Kidney (tissue), 22 donors: ENCODE measurements at places on chromosomes 1 and 21.
A peak's percentile ranks its signal among the peaks of the same experiment; 100 is the strongest.

GRCh38 chr21:24823247-24823646 is 784.0 kb downstream of the MRPL39 start:
- DNase-seq: no peak

- no peak for DNase-seq
Measured at GRCh38 chr1:42056460-42056859, 96.8 kb upstream of the GUCA2B start.

- no peak for DNase-seq
Measured at GRCh38 chr1:204544321-204544720, 28.1 kb downstream of the MDM4 start.

GRCh38 chr1:9402256-9402616 is 109.5 kb downstream of the SPSB1 start:
- no peak for DNase-seq

- DNase-seq: no peak
Measured at GRCh38 chr1:222243902-222244301, 304.0 kb downstream of the HHIPL2 start.

GRCh38 chr1:50774759-50775351 is 185.2 kb downstream of the FAF1 start:
- DNase-seq: peak; percentile 81

DNA sequence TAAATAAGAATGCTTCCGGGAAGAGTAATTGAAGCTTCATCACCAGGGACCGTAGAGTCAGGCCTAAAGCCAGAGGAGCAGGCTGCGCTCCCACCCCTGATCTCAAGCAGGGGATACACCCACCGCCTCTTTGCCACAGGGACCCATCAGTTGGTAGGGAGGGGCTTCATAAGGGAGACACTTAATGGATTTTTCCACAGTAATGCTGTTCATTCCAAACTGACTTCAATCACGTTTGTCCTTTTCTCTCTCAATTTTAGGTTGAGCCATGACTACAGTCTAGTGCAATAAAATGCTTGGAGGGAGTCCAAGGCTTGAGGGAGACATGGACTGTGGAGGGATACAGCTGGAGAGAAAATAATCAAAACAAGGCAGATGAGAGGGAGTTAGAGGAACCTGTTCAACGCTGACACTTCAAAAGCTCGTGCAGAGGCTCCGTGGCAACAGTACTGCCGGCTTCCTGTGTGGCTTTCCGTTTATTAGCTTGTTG is 111.5 kb downstream of the SEC16B start:
- no peak for DNase-seq

- DNase-seq: no peak
Measured at GRCh38 chr1:37272626-37273025, 201.8 kb upstream of the ZC3H12A start.

GRCh38 chr1:48469616-48470480 is 2.2 kb downstream of the SPATA6 start:
- peak; percentile 79 for DNase-seq

DNA sequence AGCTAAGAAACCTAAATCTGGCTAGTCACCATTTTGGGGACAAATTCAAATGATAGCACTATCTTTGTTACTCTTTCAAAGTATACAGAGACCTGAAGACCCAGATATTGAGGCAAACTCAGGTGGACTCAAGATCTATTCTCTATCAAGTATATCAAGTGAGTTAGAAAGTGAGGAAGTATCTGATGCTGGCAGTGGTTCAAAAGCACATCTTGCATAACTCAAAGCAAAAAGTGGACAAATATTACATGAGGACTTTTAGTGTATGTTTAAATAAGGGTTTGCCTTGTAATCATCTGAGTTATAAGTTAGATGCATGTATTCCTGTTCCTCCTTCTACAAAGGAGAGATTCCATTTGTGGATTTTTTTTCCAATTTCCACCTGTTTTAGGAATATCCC is 338.4 kb downstream of the DISC1 start:
- no peak for DNase-seq

DNA sequence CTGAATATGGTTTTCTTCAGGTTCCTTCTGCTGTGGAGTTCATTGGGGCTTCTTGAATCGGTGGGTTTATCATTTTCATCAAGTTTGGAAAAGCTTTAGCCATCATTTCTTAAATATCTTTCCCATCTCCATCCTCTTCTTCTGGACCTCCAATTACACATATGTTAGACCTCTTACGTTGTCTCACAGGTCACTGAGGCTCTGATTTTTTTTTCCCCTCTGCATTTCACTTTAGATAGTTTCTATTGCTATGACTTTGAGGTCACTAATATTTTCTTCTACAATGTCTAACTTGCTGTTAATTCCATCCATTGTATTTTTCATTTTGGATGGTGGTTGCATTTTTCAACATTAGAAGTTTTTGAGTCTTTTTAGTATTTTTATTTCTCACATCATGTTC is 47.3 kb upstream of the CASZ1 start:
- DNase-seq: no peak

DNA sequence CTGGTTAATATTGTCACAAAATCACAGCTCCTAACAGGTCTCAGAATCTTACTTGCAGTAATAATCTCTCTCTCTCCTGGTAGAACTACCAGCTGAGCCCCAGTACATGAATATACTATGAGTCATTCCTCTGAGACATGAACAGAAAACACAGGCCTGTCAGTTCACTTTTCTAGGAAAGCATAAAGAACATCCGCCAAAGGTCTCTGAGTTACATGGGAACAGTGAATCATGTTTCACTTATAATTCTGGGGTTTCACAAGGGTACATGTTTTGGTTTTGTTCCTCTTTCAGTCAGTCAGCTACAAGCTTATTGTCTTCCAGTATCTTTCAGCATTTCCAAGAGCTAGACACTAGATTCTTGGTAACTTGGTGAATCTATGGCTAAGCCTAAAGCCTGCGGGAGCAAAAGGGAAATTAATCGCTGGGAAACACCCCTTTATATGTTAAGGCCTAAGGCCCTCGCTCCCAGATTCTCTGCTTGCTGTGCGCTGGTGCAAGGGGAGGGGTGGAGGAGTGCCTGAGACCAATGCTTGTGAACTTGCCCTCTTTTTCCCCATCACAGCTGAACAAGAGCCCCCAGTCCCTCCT is 31.7 kb downstream of the IFNGR2 start:
- DNase-seq: no peak

DNA sequence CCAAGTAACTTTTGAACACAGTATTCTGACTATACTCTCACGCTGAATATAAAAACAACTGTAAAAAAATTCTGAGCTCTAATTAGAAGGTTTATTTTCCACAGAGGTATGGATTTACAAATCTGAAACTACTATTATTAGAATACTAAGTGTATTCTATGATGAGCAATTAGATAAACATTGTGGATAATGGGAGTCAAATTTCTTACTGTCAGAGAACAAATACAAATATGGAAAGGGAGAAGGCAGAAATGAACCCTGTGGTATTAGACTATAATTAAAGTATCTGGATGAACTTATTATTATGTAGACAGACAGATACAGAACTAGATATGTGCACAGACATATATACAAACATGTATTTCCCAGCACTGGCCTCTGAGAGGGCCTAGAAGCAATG is 22.6 kb downstream of the ALDH9A1 start:
- no peak for DNase-seq

DNA sequence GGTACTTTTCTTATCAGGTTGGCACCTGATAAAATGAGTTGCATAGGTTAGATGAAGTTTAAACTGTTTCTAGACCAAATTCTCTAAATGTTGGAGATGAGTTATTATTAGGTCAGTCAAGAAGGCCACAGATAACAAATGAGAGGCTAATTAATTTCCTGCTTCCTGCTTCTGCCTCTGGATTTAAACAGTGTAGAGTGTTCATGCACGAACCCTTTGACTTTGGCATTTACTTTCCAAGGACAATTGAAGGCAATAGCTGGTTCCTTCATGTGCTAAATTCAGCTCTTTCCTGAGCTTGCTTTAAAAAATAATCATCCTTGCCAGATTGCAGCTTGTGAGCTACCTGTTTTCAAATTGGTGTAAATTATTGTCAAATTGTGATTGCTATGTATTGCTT is 80.6 kb downstream of the RASAL2 start:
- peak; percentile 38 for DNase-seq

GRCh38 chr1:89761901-89762300 is 58.9 kb upstream of the LRRC8D start:
- no peak for DNase-seq

- no peak for DNase-seq
Measured at GRCh38 chr1:64502083-64502482, 32.2 kb downstream of the CACHD1 start.

- no peak for DNase-seq
Measured at GRCh38 chr1:29831500-29832117, 595.3 kb downstream of the PTPRU start.

GRCh38 chr21:35508139-35508888 is 459.2 kb upstream of the RUNX1 start:
- no peak for DNase-seq

- DNase-seq: no peak
Measured at GRCh38 chr1:233598891-233599541, 14.9 kb upstream of the KCNK1 start.

DNA sequence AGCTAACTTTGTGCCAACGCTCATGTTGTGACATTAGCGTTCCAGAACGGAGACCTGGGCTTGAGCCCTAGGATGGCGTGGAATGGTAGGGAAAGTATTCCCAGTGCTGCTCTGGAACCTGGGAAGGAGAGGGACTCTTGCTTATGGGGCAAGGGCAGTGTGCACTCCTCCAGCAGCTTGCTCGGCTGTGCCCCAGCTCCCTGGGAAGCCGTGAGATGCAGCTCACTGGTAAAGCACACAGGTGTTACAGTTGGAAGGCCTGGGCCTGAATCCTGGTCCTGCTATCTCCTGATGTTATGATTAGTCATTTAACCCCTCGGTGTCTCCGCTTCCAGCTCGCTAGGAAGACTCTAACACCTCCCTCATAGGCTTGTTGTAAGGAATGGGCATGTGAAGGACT is 42.4 kb upstream of the EPHA8 start:
- DNase-seq: no peak

DNA sequence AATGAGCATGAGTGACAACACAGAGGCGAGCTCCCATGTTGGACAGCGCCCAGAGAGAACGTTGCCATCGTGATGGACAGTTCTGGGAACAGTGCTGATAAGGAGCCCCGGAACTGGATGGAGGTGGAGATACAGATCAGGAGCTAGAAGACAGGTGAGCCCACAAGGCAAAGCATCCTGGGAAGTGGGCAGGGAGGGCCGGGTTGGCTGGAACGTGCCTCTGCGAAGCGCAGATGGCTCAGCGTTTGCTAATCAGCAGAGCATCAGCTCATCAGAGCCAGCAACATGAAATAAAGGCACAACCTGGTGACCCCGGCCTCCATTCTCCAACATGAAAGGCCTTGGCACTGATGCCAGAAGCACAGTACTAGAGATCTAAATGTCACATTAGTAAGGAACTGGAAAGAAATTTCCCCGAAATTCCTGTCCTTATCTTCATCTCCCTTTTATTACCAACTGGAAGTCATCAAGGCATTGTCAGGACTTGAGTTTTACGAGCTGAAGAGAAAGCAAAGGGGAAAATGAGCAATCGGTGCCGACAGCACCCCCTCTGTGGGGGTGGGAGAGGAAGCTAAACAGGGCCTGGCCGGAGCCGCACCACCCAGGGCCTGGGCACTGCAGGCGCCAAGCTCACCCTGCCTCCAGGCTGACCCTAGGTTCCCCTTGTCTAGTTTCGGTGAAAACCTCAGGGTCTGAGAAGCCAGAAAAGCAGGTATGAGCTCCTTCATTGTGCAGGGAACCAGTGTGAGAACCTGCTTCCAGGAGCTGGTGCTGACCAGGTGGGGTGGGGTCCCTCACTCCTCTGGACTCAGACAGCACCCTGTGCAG is 19.9 kb downstream of the ABCA4 start:
- peak; percentile 76 for DNase-seq

DNA sequence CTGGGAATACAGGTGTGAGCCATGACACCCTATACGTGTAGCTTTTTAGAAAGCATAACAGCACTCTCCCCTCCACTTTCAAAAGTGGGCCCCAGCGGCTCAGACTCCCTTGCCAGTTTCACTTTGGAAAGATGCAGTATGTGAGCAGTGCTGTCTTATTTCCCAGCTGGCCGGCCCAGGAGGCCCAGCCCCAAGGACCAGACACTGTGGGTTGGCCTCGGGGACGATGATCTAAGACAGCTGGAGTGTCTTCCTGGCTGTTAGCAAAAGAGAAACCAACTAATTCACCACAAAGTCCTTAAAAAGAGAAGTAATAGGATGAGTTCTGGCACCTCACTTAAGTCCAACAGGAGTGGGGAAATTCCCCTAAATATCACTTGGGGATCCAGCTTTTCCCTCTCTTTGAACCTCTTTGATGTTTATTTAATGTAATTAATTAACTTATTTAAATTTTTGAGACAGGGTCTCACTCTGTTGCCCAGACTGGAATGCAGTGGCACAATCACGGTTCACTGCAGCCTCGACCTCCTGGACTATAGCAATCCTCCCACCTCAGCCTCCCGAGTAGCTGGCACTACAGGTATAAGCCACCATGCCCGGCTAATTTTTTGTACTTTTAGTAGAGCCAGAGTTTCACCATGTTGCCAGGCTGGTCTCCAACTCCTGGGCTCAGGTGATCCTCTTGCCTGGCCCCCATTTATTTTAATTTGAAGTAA is 17.6 kb upstream of the CLIC4 start:
- peak; percentile 91 for DNase-seq

DNA sequence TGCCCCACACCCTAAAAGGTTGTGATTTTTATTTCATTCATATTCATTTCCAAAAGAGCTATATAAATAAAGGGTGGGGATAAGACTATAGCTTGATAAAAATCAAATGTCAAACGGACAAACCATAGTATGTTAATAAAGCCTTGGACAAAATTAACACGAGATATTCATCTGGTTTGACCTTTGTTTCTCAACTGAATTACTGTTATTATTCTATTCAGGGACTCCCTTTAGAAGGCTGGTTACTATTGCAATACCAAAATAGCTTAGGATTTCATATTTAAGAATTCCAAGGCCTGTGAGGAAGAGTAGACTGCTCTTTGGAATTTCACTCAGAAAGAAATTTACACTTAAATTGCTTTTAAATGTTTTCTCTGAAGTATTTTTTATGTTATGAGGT is 10.2 kb upstream of the PALMD start:
- DNase-seq: no peak

DNA sequence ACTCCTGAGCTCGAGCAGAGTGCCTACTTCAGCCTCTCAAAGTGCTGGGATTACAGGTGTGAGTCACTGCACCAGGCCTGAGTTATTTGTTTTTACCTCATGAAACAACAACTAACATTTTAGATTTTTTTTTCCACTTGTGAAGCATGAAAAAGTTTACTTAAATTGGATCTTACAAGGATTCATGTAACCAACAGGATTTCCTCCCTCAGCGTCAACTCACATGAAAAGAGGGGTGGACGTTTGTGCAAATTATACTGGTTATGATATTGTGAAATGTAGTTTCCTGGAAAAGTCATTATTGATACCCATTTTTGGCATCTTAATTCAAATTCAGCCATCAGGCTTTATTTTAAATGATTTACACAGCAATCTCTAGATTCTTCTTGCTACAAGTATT is 6.5 kb downstream of the CNST start:
- DNase-seq: no peak

- no peak for DNase-seq
Measured at GRCh38 chr1:20935717-20936116, 148.6 kb upstream of the HP1BP3 start.
